Cardiac muscle cell (in vitro differentiated cells and primary cell): ENCODE measurements at places on chromosomes 11 and 22.

DNA sequence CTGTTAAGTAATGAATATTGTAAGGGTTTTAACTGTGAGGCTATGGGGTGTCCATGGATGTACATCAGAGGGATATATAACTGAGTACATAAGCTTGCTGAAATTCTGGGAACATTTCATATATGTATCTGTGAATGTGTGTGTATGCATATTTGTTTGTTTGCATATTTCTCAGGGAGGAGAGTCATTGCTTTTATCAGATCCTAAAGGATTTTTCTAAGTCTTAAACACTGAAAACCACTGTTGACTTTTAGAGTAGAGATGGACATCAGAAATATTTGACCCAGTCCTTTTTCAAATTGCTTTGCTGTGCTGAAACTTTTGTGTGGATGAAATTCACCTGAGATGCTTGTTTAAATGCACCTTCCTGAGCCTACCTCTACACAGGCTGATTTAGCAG is 410.6 kb downstream of the METTL15 start:
- DNase-seq: no peak

DNA sequence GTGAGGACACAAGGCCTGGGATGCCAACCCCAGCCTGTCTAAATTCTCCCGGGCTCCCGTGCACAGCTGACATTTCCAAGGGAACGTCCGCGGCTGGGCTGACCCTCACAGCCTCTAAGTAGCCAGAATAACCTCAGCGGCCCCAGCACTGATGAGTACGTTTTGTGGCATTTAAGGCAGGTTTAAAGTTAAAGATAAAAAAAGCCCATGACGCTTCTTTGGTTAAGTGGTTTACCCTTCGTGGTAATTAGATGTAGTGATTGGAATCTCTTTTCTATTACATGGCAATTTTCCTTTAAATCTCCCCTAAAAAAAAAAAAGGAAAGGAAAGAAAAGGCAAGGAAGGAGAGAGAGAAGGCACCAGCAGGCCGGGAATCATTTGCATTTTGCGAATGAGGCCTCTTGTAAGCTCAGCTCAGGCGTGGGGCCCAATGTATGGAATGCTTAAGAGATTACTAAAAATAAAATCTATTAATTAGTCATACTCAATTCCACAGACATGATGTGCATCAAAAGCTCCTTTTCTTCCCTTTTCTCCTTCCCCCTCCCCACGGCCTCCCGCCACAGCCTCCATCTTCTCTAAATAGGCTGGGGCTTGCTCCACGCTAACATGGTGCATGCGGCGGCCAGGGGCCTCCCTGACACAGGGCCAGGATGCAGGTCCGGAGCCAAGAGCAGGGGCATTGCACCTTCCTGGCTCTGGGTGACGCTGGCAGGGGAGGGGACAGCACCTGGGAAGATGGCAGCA is 44.1 kb downstream of the MACROD1 start:
- no peak for DNase-seq

GRCh38 chr11:10797531-10797930 is 11.2 kb downstream of the EIF4G2 start:
- no peak for DNase-seq

- no peak for DNase-seq
These were observed 269.0 kb upstream of the PDGFD start for GRCh38 chr11:104432981-104433380.
